ENCODE measurements at places on chromosomes 12 and 14.

- peak; percentile 38 for DNase-seq
Observed at GRCh38 chr12:29317556-29318363, 63.2 kb downstream of the ERGIC2 start.

GRCh38 chr12:72631926-72632685, 359.9 kb downstream of the TRHDE start:
- DNase-seq: no peak

- DNase-seq: no peak
Observed at GRCh38 chr14:75968456-75968855, 13.3 kb downstream of the TGFB3 start.

DNA sequence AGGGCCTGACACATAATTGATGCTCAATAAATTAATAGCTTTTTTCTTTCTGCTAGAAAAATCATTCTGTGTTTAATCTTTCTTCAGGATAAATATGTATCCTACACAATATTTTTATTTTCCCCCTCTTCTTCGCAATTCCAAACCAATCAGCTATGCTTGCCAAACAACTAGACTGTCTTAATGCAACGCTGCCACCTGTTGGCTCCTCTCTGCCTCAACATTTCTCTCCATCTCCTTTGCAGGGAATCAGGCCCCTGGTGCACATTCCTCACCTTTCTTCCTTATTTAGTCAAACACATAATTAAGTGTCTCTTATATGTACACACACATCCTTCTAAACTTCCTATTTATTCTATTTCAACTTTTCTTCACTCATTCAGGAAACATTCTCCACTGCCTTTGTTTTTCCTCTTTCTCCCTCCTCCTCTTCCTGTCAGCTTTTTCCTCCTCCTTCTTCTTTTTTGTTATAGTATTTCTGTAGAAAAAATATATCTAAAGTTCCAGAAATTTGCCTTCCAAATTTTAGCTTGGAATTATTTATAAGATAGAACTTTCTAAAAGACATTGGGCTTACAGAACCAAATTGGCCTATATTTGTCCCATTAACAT, 406.0 kb downstream of the PRKD1 start:
- DNase-seq: no peak

DNA sequence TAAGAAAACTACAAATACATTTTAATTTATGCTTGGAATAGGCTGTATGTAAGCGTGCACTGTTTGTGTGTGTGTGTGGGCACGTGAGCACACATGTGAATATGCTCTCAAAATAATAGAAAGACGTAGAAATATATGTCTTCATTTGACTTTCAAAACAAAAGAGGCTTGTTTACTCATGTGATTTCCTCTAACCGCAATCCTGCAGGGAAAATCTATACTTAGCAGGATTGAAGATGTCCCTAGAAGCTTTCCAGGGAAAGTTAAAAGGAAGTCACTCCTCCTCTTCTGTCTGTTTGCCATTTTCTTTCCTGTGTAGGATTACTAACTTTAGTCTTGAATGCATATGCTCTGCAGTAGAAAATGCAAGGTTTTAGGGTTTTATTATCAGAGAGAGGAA, 404.7 kb downstream of the MDGA2 start:
- DNase-seq: no peak
